CD14-positive monocyte (primary cell): ENCODE measurements at places on chromosomes 5 and 9.

DNA sequence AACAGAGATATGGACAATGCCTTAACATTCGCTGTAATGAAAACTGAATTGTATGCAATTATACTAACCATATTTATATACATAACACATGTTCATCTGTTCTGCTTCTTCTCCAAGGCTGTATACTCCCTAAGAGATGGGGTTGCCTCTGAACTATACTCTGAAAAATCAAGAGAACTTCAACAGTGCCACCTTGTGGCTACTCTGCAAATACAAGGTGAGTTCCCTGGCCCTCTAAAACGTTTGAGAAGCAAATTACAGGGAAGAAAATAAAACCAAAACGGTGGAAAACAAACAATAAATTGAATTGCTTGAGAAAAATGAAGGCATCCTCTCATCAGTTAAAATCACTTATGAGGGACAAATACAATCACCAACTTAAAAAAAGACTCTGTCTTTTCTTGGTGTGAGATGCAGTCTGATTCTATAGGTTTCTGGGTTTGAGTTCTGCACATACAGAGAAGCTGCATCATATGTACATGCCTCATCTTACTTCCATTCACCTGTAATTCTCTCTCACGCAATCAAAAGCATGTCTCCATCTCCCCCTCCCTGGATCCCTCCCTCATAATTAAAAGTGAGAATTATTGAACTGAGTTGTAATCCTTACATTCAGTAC lies 98.6 kb downstream of the FBXW11 start:
- peaks cover 33% of the 10 kb centered on the region for H3K36me3 ChIP-seq
- no peaks in the 10 kb centered on the region for H3K27me3 ChIP-seq
- H3K4me3 ChIP-seq, result no peak overlapping the region
- H3K4me1 ChIP-seq, result peaks cover 15% of the 10 kb centered on the region
- peak; percentile 50 for DNase-seq
- no peak overlapping the region for H3K27ac ChIP-seq

GRCh38 chr5:87141544-87141943 lies 126.1 kb upstream of the RASA1 start:
- no peak overlapping the region for H3K4me3 ChIP-seq
- H3K4me1 ChIP-seq, result no peaks in the 10 kb centered on the region
- H3K36me3 ChIP-seq, result no peaks in the 10 kb centered on the region

GRCh38 chr5:115588640-115589039 lies 13.6 kb downstream of the TICAM2 start:
- H3K4me1 ChIP-seq, result peaks cover 3% of the 10 kb centered on the region
- H3K27me3 ChIP-seq, result no peaks in the 10 kb centered on the region
- H3K4me3 ChIP-seq, result no peak overlapping the region
- H3K36me3 ChIP-seq, result peaks cover 4% of the 10 kb centered on the region
- DNase-seq, result no peak
- no peak overlapping the region for H3K27ac ChIP-seq

DNA sequence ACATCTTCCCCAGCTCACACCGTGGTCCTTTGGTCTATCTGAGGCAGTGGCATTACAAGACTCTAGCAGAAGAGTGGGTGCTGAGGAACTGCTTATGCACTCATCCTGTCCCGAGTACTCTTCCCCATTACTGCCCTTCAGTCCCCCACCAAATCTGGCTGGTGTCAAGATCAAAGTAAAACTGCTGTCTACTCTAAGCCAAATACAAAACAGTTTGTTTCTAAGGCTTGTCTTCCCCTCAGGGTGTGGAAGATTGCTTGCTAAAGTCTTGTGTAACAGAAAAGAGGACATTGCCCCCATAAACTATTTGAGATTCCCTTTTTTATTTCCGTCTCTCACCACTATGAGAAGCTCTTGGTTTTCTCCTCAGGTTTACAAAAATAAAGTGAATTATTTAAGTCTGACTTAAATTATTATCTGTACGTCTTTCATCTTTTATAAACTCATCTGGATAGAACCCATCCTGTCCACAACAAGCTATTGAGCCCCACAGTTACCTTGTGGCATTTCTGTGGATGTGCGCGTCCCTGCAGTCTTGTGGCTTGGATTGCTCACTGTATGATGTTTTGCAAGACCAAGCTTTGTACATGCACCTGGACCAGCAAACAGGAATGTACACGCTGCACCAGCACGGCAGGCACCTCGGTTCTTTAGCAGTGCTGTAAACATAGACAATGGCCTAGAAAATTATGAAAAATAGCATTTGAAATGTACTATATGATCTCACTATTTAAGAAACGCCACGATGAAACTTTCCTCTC lies 61.0 kb downstream of the CYSTM1 start:
- no peaks in the 10 kb centered on the region for H3K36me3 ChIP-seq
- H3K4me3 ChIP-seq, result no peak overlapping the region
- H3K27me3 ChIP-seq, result no peaks in the 10 kb centered on the region
- peak overlapping the region; percentile 79 for H3K27ac ChIP-seq
- peak; percentile 44 for DNase-seq

DNA sequence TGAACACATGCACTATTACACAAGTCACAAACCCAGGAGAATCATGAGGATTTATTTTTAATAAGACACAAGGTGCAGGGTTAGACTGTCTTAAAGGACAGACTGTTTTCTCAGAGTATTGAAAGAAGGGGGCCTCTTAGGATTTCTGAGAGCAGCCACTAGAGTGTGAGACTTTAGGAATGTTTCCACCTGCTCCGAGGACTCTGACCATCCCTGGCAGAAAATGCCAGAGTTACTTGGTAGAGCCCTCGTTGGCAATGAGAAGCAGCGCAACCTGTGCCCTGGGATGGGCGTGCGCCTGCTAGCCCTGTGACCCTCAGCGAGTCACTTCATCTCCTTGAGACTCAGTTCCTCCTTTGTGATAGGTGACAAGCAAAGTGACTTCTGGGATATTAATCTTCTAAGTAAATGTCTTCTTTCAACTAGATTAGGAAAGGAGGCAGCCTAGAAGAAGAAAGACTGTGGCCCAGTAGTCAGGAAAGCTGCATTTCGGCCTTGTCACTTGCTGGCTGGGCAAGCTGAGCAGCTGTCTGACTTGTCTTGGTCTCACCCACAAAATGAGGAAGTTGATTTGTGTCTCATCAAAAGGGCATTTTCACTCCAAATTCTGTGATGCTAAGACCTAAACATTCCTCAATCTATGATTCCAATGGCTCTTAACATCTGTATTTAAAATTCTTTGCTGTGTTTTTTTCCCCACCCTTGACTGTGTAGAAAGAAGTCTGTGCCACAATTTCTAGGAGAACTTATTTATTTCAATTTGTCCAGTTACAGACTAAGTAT lies 60.5 kb downstream of the PTCD2 start:
- H3K27me3 ChIP-seq, result no peaks in the 10 kb centered on the region
- peaks cover 63% of the 10 kb centered on the region for H3K4me1 ChIP-seq
- no peaks in the 10 kb centered on the region for H3K36me3 ChIP-seq
- DNase-seq, result peak; percentile 76
- no peak overlapping the region for H3K4me3 ChIP-seq
- peak overlapping the region; percentile 10 for H3K27ac ChIP-seq

DNA sequence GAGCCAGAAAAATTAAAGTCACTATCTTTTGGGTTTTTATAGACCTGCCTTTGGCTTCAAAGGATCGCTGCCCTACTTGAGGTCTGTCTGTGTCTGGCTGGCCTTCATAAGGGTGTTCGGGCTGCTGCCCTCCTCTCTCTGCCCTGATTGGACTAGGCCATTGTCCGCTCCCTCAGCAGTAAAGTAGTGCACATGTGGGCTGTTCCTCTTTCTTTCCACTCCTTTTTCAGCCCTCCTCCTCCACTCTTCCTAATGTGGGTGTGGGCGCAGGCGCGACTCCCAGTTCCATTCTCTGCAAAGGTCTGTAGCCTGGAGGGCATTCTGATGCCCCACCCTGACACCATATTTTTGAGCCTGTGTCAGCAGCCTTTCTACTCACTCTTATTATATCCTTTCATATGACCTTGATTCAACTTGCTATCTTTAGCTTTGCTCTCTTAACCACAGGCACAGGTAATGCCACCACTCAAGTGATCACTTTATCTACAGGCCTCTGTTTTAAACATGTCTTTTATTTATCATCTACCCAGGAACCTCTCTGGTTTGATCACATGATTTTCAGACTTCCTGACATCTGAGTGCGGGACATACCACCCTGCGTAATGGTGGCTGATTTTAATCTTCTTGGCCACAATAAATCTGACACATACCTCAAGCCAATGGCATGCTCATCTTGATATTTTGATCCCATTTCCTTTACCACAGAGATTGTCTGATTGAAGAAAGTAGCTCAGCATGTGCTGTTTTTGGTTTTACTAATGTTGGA lies 144.5 kb downstream of the AOPEP start:
- H3K36me3 ChIP-seq, result no peaks in the 10 kb centered on the region
- no peak for DNase-seq
- H3K27me3 ChIP-seq, result no peaks in the 10 kb centered on the region

DNA sequence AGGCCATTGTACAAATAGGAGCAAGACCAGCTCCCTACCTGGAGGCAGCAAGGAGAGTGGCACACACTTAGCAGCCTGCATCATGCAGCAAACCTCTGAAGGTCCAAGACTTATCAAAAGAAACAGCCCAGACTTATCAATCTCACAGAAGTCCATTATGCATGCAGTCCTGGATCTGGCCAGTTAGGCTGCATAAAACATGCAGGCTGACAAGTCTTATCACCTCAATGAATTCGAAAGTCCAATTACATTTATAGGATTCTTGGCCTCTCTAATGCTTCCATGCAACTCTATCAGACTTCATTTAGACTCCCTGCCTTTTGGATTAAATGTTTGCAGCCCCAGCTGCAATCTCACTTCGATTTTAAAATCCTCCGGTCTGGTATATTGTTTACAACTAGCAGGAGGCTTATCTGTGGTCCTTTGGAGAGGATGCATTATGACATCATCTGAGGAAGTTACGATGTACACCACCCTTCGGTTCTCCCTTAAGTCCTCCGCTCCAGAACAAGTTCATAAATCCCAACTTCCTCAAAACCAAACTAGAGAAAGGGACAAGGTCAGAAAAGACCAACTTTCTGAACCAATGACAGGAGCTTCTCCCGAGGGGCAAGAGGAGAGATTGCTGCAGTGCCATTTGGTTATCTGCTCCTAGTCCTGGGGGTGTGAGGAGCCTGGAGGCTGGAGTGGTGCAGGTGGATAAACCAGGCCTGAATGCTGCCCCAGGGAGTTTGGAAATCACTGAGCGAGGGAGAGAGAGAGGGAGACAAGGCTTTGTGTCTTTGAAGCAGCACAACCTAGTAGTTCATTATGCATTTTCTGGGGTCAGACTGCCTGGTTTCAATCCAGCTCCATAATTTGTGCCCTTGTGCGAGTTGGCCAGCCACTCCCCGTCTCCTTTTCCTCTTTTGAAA lies 313.9 kb downstream of the TLE1 start:
- no peaks in the 10 kb centered on the region for H3K36me3 ChIP-seq
- peaks cover 9% of the 10 kb centered on the region for H3K4me1 ChIP-seq
- H3K27ac ChIP-seq, result no peak overlapping the region
- no peaks in the 10 kb centered on the region for H3K27me3 ChIP-seq
- H3K4me3 ChIP-seq, result no peak overlapping the region
- DNase-seq, result no peak

- peaks cover 10% of the 10 kb centered on the region for H3K4me1 ChIP-seq
- H3K36me3 ChIP-seq, result no peaks in the 10 kb centered on the region
- no peaks in the 10 kb centered on the region for H3K27me3 ChIP-seq
- peak overlapping the region; percentile 24 for H3K27ac ChIP-seq
Observed at GRCh38 chr9:131043087-131043486, 34.1 kb downstream of the LAMC3 start.

DNA sequence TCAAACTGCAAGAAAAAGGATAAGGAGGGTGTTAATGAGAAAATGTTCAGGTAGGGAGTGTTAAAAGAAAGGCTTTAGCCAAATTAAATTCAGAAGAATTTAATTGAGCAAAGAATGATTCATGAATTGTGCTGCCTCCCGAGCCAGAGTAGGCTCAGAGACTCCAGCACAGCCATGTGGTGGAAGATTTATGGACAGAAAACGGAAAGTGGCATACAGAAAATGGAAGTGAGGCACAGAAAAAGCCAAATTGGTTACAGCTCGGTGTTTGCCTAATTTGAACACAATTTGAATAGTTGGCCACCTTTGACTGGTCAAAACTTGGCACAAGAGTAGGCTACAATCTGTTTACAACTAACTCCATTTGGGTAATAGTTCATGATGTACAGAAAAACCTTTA lies 9.6 kb upstream of the SLC30A5 start:
- DNase-seq, result no peak
- no peaks in the 10 kb centered on the region for H3K4me1 ChIP-seq
- no peaks in the 10 kb centered on the region for H3K27me3 ChIP-seq
- no peak overlapping the region for H3K4me3 ChIP-seq
- H3K36me3 ChIP-seq, result no peaks in the 10 kb centered on the region

- H3K4me1 ChIP-seq, result no peaks in the 10 kb centered on the region
- H3K27ac ChIP-seq, result no peak overlapping the region
- no peaks in the 10 kb centered on the region for H3K27me3 ChIP-seq
- H3K4me3 ChIP-seq, result no peak overlapping the region
- H3K36me3 ChIP-seq, result no peaks in the 10 kb centered on the region
- no peak for DNase-seq
Observed at GRCh38 chr5:15550502-15551112, 50.6 kb downstream of the FBXL7 start.

DNA sequence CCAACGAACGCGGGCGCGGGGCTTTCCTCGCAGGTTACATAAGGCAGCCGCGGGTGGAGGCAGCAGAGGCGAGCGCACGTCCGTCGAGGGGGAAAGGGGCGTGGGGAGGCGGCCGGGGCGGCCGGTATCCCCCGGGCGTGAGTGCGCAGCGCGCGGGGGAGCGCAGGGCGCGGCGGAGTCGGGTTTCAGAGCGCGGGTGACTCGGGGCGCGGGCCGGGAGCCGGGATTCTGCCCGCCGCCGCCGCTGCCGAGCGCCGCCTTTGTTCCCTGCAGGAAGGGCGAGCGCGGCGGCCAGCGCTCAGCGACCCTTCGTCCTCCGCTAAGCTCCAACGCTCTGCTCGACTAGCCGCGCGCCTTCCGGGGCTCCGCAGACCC lies at the start of gene COL15A1:
COL15A1 (plus strand) TSS at position 226 of the 375 bp plus-strand sequence. CDS start 155 bp downstream, outside the sequence.
- no peak for DNase-seq
- no peak within 1 kb of the TSS for H3K4me3 ChIP-seq
- no peaks in the 10 kb centered on the region for H3K36me3 ChIP-seq
- H3K27me3 ChIP-seq, result peaks cover 64% of the 10 kb centered on the region
- no peak within 1 kb of the TSS for H3K27ac ChIP-seq

GRCh38 chr9:108083160-108083750 lies 593.7 kb upstream of the KLF4 start:
- peaks cover 28% of the 10 kb centered on the region for H3K4me1 ChIP-seq
- no peak overlapping the region for H3K4me3 ChIP-seq
- H3K36me3 ChIP-seq, result no peaks in the 10 kb centered on the region
- DNase-seq, result no peak
- H3K27ac ChIP-seq, result no peak overlapping the region
- H3K27me3 ChIP-seq, result no peaks in the 10 kb centered on the region

DNA sequence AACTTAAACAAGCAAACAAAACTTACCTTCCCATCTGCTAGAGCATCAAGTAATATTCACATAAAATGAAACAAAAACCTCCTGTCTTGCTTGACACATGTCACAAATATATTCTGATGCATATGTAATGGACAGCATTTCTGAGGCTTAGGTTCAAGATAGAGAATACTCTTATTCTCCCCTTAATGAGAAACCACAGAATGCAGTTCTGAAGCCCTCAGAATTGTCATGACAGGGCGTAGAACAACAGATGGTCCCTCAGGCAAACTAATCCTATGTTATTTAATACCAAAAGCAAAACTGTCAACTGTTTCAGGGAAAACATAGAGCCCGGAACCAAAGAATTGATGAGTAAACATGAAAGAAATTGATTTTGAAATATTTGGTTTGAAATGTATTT lies 229.9 kb upstream of the RIOK2 start:
- H3K27ac ChIP-seq, result no peak overlapping the region
- H3K36me3 ChIP-seq, result no peaks in the 10 kb centered on the region
- H3K27me3 ChIP-seq, result no peaks in the 10 kb centered on the region
- H3K4me1 ChIP-seq, result no peaks in the 10 kb centered on the region

- H3K27me3 ChIP-seq, result no peaks in the 10 kb centered on the region
- H3K36me3 ChIP-seq, result no peaks in the 10 kb centered on the region
- no peak for DNase-seq
- peaks cover 71% of the 10 kb centered on the region for H3K4me1 ChIP-seq
- peak overlapping the region; percentile 97 for H3K27ac ChIP-seq
Observed at GRCh38 chr5:180807046-180807445, 4.4 kb upstream of the MGAT1 start.
